ENCODE measurements at places on chromosomes 1 and 21.

DNA sequence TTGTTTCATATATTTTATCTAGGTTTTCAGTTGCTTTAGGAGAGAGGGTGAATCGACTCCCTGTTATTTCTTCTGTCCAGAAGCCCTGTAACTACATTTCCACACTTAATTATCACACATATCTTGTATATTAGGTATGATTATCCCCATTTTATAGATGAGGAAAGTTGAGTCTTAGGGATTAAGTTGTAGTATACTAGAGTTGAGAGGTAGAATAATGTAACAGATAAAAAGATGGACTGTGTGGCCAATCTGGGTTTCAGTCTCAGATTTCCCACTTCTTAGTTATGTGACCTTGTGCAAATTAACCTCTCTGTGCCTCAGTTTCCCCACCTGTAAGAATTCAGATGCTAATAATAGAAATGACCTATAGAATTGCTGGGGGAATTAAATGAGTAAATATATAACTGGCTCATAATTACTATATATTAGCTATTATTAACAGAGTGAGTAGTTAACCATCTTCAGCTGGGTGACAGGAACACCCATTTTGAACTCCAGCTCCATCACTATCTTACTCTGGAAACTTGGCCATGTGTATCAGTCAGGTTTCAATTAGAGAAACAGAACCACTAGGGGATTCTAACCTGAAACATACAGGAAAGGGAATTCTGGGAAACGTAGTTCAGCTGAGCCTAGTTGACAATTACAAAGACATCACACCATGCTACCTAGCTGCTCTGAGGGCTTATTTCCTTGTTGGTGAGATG lies 20.4 kb upstream of the FOXO6 start:
- no peak for DNase-seq

DNA sequence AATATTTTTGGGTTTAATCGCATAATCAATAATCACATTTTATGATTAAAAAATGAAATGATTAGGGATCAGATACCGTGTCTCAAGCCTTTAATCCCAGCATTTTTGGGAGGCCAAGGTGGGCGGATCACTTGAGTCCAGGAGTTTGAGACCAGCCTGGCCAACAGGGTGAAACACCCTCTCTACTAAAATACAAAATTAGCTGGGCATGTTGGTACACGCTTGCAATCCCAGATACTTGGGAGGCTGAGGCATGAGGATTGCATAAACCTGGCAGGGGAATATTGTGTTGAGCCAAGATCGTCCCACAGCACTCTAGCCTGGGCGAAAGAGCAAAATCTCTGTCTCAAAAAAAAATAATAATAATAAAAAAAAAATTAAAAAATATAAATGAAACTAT lies 1581.4 kb downstream of the KCNT2 start:
- DNase-seq = no peak

GRCh38 chr1:78497201-78497600 lies 6.4 kb downstream of the PTGFR start:
- DNase-seq = no peak

- no peak for DNase-seq
These were observed 34.6 kb upstream of the C1orf87 start for GRCh38 chr1:60108196-60108595.

GRCh38 chr1:204357551-204358490 lies 1.9 kb downstream of the PLEKHA6 start:
- no peak for DNase-seq

DNA sequence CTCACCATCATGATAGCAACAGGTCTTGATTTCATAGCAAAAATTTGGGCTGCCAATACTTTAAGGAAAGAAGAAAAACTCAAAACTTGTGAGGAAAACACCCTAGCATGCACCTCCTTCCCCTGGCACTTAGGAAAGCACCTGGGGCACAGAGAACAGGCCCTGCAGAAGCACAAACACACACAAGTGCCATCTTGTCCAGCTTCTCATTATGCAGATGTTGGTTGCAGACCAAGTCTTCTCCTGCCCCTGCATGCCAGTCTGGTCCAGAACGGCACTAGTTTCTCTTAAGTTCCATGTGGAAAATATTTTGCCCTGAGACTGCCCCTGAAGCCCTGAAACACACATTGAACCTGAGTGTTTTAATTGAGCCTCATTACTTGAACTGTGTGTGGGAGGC lies 6.3 kb upstream of the ETV3 start:
- DNase-seq = no peak

DNA sequence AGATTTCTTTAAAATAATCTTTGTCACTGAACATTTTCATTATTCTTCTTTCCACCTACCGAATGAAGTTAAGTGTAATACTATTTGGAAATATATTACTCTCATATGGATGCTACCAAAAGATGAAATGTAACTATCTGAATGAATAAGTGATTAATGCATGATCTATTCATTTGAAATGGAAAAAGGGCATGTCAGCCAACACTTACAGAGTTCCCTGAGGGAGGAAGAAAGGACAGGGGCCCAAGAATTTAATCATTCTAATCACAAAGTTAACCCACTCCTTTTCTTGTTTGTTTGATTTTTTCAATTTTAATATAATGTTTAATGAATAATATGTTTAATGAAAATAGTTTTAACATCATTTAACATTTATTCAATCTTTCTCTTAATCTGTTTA lies 129.4 kb downstream of the ZC3H11B start:
- no peak for DNase-seq

DNA sequence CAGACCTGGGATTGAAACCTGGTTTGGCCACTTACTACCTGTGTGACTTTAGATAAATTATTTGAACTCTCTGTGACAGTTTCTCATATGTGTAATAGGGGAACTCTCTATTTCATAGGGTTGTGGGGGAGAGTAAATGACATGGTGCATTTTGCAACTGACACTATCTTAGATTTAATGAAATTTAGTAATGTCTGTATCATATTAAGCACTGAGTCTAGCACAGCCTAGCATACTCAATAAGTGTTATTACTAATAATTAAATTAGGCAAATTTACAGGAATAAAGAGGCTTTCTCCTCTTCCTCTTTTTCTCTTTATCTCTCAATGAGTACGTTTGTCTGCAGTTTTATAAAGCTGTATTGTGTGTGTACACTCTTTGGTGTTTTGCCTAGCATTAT lies 80.2 kb upstream of the MACF1 start:
- no peak for DNase-seq

- DNase-seq = no peak
These were observed 64.9 kb upstream of the PRRX1 start for GRCh38 chr1:170599033-170599432.

GRCh38 chr21:16073586-16073985 lies 343.8 kb downstream of the USP25 start:
- no peak for DNase-seq

GRCh38 chr1:47238935-47239592 lies 7.0 kb upstream of the TAL1 start:
- no peak for DNase-seq

DNA sequence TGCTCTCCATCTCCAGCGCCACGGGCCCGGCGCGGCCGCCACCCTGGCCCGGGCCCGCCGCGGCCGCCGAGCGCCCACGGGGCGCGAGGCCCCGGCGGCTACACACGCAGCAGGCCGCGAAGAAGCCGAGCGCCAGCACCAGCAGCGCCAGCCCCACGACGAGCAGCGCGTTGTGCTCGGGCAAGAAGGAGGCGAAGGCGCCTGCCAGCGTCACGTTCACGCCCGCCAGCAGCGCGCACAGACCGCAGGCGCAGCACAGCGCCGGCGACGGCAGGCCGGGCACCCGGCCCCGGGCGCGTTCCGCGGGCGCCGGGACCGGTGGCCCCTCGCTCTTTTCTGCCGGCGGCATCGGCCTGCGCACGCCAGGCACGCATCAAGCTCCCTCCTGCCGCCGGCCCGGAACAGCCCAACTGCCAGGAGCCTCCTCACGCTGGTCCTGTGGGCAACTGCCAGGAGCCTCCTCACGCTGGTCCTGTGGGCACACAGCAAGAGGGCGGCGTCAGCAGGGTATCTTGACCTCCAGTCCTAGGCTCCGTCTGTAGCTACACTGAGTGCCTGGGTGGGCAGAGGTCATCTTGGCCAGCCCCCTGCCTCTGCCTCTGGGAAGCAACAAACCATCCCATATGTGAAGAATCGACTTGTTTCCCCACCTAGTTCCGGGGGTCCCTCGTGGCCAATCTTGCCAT lies 18.1 kb downstream of the KNCN start:
- DNase-seq = no peak

DNA sequence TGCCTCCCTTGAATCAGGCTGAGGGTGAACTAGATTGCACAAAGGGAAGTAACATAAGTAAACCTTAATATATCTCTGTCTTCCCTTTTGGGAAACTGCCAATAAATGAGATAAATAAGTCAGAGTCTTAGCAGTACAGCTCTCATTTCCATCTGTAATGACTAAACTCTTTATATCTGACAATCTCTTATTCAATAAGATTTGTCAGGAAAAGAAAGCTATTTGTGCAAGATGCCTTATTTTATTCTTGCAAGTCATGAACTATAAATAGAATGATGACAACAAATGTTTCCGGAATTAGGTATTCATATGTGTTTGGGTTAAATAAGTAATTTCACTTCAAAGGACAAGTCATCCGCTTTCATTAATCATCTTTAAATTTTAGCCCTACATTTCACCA lies 229.2 kb downstream of the PTGER3 start:
- no peak for DNase-seq

- no peak for DNase-seq
These were observed 152.3 kb downstream of the NR5A2 start for GRCh38 chr1:200179781-200180160.

DNA sequence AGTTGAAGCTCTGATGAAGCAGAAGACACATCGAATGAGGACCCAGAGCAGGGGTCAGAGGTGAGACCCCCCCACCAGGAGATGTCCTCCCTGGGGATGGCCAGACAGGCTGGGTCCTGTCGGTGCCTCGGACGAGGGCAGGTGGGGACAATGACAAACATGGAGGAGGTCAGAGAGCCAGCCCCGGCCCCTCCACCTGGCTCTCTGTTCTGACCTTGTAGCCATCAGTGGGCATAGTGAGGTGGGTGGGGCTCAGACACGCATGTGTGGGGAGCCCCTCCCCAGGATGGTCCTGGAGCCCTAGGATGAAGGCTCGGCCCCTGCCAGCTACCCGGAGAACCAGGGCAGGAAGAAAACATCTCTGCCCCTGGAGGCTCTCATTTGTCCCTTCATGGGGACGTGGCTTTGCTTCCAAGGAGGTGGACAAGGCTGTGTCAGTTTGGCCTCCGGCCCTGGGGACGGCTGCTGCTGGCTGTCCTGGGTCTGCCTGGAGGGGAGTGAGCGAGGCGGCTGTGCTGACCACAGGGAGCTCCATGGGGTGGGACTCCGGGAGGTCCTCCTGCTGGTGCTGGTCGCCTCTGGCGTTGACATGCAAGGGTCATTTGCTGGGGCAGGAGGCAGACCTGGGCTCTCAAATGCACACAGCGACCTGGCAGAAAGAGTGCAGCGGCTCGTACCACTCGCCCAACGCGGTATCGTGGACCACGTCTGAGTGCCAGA lies 2.6 kb downstream of the KRTAP10-6 start:
- no peak for DNase-seq

GRCh38 chr1:156623946-156624813 lies 5.0 kb downstream of the HAPLN2 start:
- DNase-seq = no peak

- DNase-seq = no peak
These were observed 7.5 kb upstream of the G0S2 start for GRCh38 chr1:209667708-209668107.

DNA sequence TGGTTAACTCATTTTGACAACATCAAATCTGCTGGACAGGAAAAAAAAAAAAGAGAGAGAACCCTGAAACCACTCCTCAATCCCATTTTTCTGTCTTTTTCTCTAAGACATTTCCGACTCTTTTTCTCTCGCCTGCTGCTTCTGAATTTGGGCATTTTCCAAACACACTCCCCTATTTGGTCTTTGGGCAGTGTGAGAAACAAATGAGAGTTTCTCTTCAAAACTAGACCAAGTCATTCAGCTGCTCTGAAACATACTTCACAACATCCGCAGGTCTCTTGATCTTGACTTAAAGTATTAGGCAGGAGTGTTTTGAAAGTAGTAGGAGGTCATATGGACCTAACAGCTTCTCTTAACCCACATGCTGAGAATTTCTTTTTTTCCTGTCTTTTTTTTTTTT lies 364.8 kb upstream of the ESRRG start:
- no peak for DNase-seq

- DNase-seq = no peak
These were observed 41.2 kb downstream of the RRAGC start for GRCh38 chr1:38818175-38818976.

- DNase-seq = no peak
These were observed 497.7 kb downstream of the NPHP4 start for GRCh38 chr1:5494518-5494917.

DNA sequence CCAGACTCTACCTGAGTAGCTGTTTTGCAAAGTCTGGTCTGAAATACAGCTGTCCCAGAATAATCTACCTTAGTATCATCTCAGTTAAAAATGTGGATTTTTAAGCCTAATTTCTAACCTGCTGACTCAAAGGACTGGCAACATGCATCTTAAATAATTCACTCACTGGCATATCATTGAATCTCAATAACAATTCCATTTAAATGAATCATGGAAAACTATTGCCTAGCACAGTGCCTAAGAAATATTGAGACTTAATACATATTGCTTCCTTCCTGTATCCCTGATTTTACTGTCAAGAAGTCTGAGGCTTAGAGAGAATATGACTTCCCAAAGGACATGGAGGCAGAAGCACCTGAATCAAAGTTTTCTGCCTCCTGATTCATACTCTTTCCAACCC lies 3.1 kb downstream of the CCDC190 start:
- DNase-seq = no peak

GRCh38 chr1:153941826-153942725 lies 4.4 kb downstream of the DENND4B start:
- no peak for DNase-seq

DNA sequence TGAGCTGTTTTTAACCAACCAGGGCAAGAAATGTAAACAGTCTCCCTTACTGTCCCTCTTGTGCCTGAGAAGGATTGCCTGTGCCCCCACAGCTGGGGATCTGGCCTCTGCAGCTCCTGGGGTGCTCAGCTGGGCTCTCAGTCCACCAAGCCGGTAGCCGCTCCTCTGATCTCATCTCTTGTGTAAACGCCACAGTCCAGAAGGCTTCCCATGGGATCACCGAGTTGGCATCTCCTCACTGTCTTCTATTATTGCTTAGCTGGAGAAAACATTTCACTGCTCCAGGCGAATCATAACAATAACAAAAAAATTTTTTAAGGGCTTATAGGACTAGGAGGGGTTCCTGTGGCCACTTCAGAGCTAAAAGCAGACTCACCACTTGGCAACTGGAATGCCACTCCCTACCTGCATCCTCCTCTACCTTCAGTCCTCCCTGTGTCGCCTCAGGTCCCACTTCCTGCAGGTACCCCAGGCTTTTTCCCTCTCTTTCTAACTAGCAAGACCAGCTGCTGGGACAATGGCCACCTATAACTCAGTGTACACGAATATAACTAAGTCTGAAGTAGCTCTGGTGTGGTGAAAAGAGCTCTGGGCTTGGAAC lies 75.8 kb downstream of the ATP1A1 start:
- no peak for DNase-seq

- DNase-seq = no peak
These were observed 586 bp downstream of the CHI3L2 start for GRCh38 chr1:111227851-111228747.

Data from cortex of kidney (tissue), 1 donor.